ENCODE measurements at places on chromosomes 12 and 14. TPM values are rescaled to one million over a fixed set of nuclear protein-coding genes. Genes with fewer than 3 reads are reported as not detected.

- no peak overlapping the region for H3K4me3 ChIP-seq
- peaks cover 21% of the 10 kb centered on the region for H3K4me1 ChIP-seq
- no peak for DNase-seq
- H3K27me3 ChIP-seq, result no peaks in the 10 kb centered on the region
These were observed 24.1 kb upstream of the AP4S1 start for GRCh38 chr14:31001339-31001658.

GRCh38 chr14:38786921-38787320 is 316.1 kb downstream of the SEC23A start:
- H3K4me1 ChIP-seq, result no peaks in the 10 kb centered on the region
- no peak overlapping the region for H3K27ac ChIP-seq
- DNase-seq, result no peak
- no peaks in the 10 kb centered on the region for H3K27me3 ChIP-seq

DNA sequence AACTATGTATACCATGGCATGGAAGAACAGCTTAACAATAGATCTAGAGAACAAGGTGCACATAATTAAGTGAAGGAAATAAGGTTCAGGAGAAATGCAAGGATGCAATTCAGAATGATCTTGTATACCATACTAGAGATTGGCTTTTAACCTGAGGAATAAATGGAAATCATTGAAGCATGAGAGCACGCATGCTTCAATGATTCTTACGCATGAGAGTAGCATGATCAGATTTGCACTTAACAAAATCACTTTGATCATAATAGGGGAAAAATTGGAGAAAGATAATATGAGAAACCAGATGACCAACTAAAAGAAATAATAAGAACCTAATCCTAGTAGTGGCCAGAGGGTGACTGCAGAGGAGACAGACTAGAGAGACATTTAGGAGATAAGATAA is 133.3 kb upstream of the FSCB start:
- no peaks in the 10 kb centered on the region for H3K4me1 ChIP-seq
- no peak overlapping the region for H3K4me3 ChIP-seq
- H3K36me3 ChIP-seq, result no peaks in the 10 kb centered on the region
- H3K27ac ChIP-seq, result no peak overlapping the region
- no peaks in the 10 kb centered on the region for H3K27me3 ChIP-seq
- no peak for DNase-seq

DNA sequence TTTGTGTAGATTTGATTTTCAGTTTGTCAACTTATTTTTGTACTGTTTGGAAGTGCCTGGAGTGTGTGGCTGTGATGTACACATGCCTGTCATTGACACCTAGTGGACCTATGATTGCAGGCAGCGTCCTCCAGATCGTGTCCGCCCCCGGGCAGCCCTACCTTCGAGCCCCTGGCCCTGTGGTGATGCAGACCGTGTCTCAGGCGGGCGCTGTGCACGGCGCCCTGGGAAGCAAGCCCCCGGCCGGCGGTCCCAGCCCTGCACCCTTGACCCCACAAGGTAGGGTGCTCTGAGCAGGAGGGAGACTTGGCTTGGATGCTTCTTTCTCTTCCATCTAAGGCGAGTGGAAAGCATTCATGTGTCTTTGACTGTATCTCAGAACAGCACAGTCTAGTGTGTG is 75.8 kb downstream of the EP400 start:
- no peak overlapping the region for H3K4me3 ChIP-seq
- DNase-seq, result no peak
- peak overlapping the region; percentile 5 for H3K27ac ChIP-seq
- peaks cover 21% of the 10 kb centered on the region for H3K36me3 ChIP-seq

DNA sequence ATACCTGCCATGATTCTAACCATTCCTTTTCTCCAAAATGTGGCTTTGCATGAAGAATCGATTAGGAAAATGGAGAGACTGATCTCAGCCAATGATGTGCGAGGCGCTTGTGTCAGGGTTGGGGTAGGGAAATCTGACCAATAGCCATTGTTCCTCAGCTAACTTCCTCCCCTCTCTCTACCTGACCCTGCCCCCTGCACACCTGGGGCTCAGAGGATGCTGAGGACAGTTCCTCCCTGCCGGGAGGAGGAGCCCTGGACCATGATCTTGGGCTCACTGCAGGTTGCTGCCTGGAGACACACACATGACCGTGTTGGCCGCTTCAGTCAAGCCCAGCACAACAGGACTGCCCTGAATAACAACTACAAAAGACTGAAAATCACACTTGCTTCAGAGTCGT is 119.8 kb upstream of the SFSWAP start:
- H3K27ac ChIP-seq, result no peak overlapping the region
- no peaks in the 10 kb centered on the region for H3K36me3 ChIP-seq
- H3K4me3 ChIP-seq, result no peak overlapping the region
- H3K4me1 ChIP-seq, result peaks cover 18% of the 10 kb centered on the region

DNA sequence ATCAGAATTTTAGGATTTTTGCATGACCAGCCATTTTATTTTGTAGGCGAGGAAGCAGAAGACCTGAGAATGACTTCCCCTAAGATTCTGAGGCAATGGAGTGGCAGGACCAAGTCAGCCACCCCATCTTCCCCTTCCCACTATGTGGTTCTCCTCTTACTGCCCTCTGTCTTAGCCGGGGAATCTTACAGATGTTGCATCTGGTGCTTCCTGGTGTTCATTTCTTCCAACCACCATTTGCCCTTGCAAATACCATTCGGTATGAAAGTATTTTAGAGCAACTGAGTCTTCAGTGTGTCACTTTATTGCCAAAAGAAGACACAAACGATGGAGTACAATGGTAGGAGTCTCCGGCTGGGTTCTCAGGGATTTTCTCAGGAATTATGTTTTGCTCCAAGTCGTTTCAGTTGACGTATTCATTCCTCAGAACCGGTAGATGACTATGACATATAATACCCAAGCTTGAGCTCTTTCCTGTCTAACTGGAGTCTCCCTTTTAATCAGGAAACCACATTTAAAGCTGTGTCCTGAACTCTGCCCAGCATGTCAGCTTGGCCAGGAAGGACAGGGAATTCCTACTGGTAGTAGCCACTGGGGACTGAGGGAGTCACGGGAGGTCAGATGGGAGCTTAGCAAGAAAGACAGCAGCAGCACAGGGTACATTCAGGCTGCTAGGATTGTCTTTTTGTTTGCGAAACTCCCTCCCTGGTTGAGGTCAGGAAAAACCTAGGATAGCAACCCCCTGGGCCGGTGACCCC is 87.0 kb downstream of the SAMD4A start:
- H3K36me3 ChIP-seq, result no peaks in the 10 kb centered on the region
- DNase-seq, result no peak
- H3K4me1 ChIP-seq, result no peaks in the 10 kb centered on the region
- no peak overlapping the region for H3K4me3 ChIP-seq
- peaks cover 9% of the 10 kb centered on the region for H3K27me3 ChIP-seq
- H3K27ac ChIP-seq, result no peak overlapping the region

DNA sequence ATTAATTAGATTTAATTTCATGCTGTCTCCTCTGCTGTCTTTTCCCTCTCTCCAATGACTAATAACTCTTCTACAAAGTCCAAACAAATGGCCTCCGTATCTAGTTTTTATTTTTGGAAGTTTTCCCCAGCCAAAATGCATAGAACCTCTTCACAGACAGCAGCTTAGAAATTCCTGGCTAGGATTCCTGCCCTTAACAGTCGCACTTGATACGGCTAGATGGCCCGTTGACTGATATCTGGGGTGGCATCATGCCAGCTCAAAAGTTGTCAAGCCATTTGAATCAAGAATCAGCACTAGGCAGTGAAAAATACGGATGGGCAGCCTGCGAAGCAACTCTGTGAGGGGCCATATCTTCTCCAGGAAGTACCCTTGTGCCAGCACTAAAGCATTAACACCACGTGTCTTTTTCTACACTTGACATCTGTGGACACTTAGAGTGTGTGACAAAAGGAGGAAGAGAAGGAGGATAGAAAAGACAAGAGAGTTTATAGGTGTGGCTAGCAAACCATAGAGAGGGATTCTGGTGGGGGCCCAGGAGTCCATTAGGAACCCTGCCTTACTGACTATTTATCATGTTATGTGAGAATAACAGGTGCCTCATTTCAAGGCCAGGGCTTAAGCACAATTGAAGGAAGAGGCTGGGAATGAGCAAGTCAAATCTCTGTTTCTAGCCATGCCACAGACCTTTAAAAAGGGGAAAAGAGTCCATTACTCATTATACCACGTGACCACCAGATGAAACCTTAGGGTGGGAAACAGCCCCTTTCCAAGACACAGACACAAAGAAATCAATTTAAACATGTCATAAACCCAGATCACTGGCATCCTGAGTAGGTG is 39.2 kb upstream of the KRR1 start:
- H3K36me3 ChIP-seq, result no peaks in the 10 kb centered on the region
- peaks cover 7% of the 10 kb centered on the region for H3K27me3 ChIP-seq
- no peak overlapping the region for H3K27ac ChIP-seq
- no peak for DNase-seq
- H3K4me1 ChIP-seq, result no peaks in the 10 kb centered on the region

GRCh38 chr12:93297536-93297935 is 80.2 kb upstream of the NUDT4 start:
- H3K27me3 ChIP-seq, result no peaks in the 10 kb centered on the region
- no peaks in the 10 kb centered on the region for H3K4me1 ChIP-seq
- H3K4me3 ChIP-seq, result no peak overlapping the region
- no peaks in the 10 kb centered on the region for H3K36me3 ChIP-seq
- H3K27ac ChIP-seq, result no peak overlapping the region
- no peak for DNase-seq

GRCh38 chr12:124655698-124656516 is 88.5 kb upstream of the NCOR2 start:
- DNase-seq, result no peak
- H3K4me3 ChIP-seq, result no peak overlapping the region
- peaks cover 10% of the 10 kb centered on the region for H3K27me3 ChIP-seq
- H3K36me3 ChIP-seq, result no peaks in the 10 kb centered on the region

- H3K27me3 ChIP-seq, result peaks cover 10% of the 10 kb centered on the region
- peak overlapping the region; percentile 88 for H3K27ac ChIP-seq
- peak overlapping the region; percentile 92 for H3K4me3 ChIP-seq
- peaks cover 84% of the 10 kb centered on the region for H3K4me1 ChIP-seq
- peaks cover 15% of the 10 kb centered on the region for H3K36me3 ChIP-seq
- no peak for DNase-seq
These were observed 719 bp upstream of the SRSF9 start for GRCh38 chr12:120470150-120470784.

DNA sequence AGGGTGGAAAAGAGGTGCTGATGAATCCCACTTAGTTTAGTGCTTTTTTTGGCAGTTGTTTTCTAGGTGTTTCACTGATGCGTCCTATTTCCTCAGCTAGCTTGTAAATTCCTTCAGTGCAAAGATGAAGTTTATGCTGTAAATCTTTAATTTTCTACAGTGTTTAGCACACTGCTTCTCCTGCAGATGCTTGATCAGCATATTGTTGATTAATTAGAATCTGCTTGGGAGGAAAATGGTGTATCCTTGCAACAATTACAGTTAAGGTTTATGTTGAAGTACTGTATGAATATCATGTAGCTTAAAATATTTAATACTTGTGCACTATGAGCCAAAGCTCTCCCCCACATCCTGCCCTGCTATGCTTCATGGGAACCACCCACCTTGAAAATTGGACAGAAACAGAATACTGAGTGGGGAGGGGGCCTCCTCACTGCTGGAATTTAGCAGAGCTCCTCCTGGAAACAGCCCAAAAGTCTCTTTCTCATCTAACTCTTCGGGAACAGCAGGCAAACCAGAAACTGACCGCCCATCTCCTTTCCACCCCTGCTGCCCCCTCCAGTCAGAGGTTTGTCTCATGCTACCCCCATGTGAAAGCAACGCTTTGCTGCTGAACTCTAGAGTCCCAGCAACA is 20.3 kb upstream of the DHRS4 start:
- H3K27me3 ChIP-seq, result peaks cover 2% of the 10 kb centered on the region
- no peak overlapping the region for H3K27ac ChIP-seq
- H3K4me3 ChIP-seq, result no peak overlapping the region
- H3K4me1 ChIP-seq, result no peaks in the 10 kb centered on the region

- H3K36me3 ChIP-seq, result no peaks in the 10 kb centered on the region
- no peak for DNase-seq
- H3K4me3 ChIP-seq, result no peak overlapping the region
- H3K4me1 ChIP-seq, result no peaks in the 10 kb centered on the region
- peaks cover 2% of the 10 kb centered on the region for H3K27me3 ChIP-seq
These were observed 23.1 kb downstream of the BHLHE41 start for GRCh38 chr12:26101763-26102162.

DNA sequence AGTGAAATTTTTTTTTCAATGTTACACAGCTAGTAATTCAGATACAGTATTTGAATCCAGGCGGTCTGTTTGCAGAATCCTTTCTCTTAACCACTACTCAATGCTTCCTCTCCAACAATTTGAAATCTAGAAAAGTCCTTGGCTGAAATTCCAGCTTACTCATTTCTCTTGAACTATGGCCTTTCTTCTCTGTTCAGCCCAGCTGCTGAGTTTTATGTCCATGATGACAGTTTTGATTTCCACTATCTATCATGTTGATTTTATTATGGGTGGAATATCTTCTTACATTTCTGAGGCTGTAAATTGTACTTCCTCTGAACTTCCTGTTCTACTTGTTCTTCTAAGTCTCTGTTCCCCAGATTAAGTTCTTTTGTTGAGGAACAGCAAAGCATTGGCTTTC is 315.3 kb downstream of the DIO2 start:
- DNase-seq, result no peak
- H3K27me3 ChIP-seq, result no peaks in the 10 kb centered on the region
- H3K4me3 ChIP-seq, result no peak overlapping the region
- no peak overlapping the region for H3K27ac ChIP-seq

- H3K4me3 ChIP-seq, result peak within 1 kb of the TSS; percentile 21
- H3K4me1 ChIP-seq, result peaks cover 18% of the 10 kb centered on the region
These were observed at the start of gene CRIP2 for GRCh38 chr14:105474483-105475268. TSS of gene CRIP2 (plus strand) at chr14:105474821. CDS start at chr14:105474863, 42 bp downstream.

DNA sequence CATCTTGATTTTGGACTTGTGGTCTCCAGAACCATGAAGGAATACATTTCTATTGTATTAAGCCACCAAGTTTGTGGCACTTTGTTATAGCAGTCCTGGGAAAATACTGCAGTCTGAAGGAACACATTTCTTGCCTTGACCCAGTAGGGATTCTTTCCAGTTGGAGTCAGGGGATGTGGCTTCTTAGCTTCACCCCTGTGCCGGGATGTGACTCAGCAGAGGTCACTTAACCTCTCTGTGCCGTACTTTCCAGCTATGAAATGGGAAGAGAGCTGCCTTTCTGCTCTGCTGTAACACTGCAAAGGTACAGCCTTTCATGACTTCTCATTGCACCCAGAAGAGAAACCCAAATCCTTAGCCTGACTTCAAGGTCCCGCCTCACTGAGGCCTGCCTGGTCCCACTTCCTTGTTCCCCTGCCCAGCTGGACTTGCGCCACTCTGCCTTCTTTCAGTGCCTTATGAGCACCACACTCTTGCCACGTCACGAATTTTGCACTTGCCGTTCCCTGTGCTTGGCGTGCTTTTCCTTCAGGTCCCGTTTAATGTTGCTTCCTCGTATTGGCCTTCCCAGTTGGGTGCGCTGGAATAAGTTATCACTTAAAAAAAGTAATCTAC is 24.2 kb downstream of the CHST11 start:
- DNase-seq, result no peak
- peaks cover 27% of the 10 kb centered on the region for H3K36me3 ChIP-seq
- no peak overlapping the region for H3K4me3 ChIP-seq
- peak overlapping the region; percentile 81 for H3K27ac ChIP-seq

The KHNYN gene
- 28.0 TPM for polyA plus RNA-seq

The ACSS3 gene
- polyA plus RNA-seq, result not detected

The PRKAB1 gene
- polyA plus RNA-seq, result 46.8 TPM

The GDF3 gene
- polyA plus RNA-seq, result not detected

The SLC38A4 gene
- not detected for polyA plus RNA-seq

Measured in immature natural killer cell (primary cell).